Glutamatergic neuron (in vitro differentiated cells): ENCODE measurements at places on chromosomes 6 and 20. TPM values are rescaled to one million over a fixed set of nuclear protein-coding genes. Genes with fewer than 3 reads are reported as not detected.

GRCh38 chr20:24814556-24815195, 134.4 kb upstream of the CST7 start:
- H3K4me1 ChIP-seq, result no peaks in the 10 kb centered on the region
- peaks cover 6% of the 10 kb centered on the region for H3K36me3 ChIP-seq
- no peak overlapping the region for H3K27ac ChIP-seq

DNA sequence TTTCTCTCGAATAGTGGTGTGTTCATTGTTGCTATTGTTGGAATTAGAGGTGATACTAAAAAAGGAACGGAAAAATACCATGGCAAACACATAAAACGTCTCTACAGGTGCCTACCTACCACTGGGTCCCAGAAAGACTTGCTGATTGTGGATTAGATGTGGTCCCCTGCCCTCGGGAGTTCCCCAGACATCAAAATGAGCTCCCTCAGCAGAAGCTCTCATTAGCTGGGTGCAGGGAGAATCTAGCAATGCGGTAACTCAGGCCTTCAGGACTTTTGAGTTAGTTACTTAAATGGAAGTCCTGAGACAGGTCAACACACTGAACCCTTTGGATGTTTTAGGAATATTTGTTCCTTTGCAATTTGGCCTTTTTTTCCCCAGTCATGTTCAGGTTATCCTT, 6.1 kb downstream of the IRF4 start:
- no peak for DNase-seq
- peaks cover 7% of the 10 kb centered on the region for H3K36me3 ChIP-seq
- H3K27me3 ChIP-seq, result peaks cover 8% of the 10 kb centered on the region
- no peak overlapping the region for H3K4me3 ChIP-seq
- H3K4me1 ChIP-seq, result peaks cover 6% of the 10 kb centered on the region

DNA sequence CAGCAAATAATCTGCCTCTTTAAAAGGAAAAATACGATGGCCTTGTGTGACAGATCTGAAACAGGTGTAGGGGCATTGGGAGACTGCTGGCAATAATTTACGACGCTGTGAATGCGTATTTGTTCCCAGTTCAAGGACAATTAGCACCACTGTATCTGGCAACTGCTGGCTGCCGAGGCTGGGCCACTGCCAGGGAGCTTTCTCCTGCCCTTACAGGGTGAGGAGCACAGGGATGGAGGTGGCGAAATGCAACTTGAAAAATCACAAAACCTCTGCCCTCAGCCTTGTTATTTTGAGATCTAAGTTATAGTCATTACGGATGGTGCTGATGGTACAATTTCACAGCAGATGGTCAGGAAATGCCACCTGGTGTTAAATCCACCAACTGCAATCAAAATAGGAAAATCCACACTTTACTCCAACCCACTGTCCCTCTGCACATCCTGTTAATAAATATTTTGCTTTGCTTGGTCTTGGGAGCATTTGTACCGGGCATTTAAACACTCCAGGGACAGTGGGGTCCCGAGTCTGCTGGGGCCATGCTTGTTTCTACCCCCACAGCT, 6.4 kb downstream of the MYLK4 start:
- peak overlapping the region; percentile 14 for H3K4me3 ChIP-seq
- H3K27ac ChIP-seq, result no peak overlapping the region
- H3K27me3 ChIP-seq, result peaks cover 4% of the 10 kb centered on the region
- no peaks in the 10 kb centered on the region for H3K36me3 ChIP-seq
- peaks cover 10% of the 10 kb centered on the region for H3K4me1 ChIP-seq
- no peak for DNase-seq

GRCh38 chr20:61246269-61246668, 5.8 kb upstream of the CDH4 start:
- no peak overlapping the region for H3K4me3 ChIP-seq
- H3K36me3 ChIP-seq, result no peaks in the 10 kb centered on the region
- no peak overlapping the region for H3K27ac ChIP-seq
- H3K4me1 ChIP-seq, result peaks cover 2% of the 10 kb centered on the region

GRCh38 chr20:10651227-10651990, 22.4 kb downstream of the JAG1 start:
- no peak for DNase-seq
- H3K27ac ChIP-seq, result no peak overlapping the region
- peaks cover 26% of the 10 kb centered on the region for H3K4me1 ChIP-seq
- no peaks in the 10 kb centered on the region for H3K36me3 ChIP-seq
- peaks cover 2% of the 10 kb centered on the region for H3K27me3 ChIP-seq
- H3K4me3 ChIP-seq, result no peak overlapping the region

- H3K27ac ChIP-seq, result no peak overlapping the region
- peaks cover 5% of the 10 kb centered on the region for H3K36me3 ChIP-seq
- peaks cover 15% of the 10 kb centered on the region for H3K4me1 ChIP-seq
- H3K4me3 ChIP-seq, result no peak overlapping the region
These were observed 181.1 kb upstream of the SUPT3H start for GRCh38 chr6:45558858-45559257.

DNA sequence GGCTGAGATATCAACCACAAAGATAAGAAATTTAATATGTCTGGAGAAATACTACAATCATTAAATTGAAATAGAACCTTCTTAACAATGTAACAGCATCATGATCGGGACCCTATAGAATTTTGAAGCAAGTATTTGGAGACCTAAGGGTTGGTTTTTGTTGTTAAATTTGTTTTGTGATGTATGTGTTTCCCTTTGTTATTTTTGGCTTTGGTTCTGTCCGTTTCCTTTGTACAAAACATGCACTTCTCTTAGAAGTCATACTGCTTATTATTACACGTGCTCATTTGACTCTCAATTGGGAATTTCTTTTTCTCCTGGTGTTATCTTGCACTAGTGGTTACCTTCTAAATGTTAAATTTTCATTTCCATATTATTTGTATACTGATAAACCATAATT, 4.0 kb upstream of the PLN start:
- no peak overlapping the region for H3K4me3 ChIP-seq
- no peak overlapping the region for H3K27ac ChIP-seq
- no peak for DNase-seq
- H3K27me3 ChIP-seq, result no peaks in the 10 kb centered on the region

- peak overlapping the region; percentile 64 for H3K27ac ChIP-seq
- peaks cover 23% of the 10 kb centered on the region for H3K4me1 ChIP-seq
- H3K27me3 ChIP-seq, result no peaks in the 10 kb centered on the region
- no peaks in the 10 kb centered on the region for H3K36me3 ChIP-seq
These were observed 229.9 kb upstream of the GRIK2 start for GRCh38 chr6:101163611-101164010.

- DNase-seq, result no peak
- peaks cover 2% of the 10 kb centered on the region for H3K27me3 ChIP-seq
- H3K36me3 ChIP-seq, result no peaks in the 10 kb centered on the region
These were observed 12.4 kb downstream of the UBE2V1 start for GRCh38 chr20:50100552-50100951.

GRCh38 chr6:140485740-140486449, 1111.4 kb upstream of the CITED2 start:
- peaks cover 2% of the 10 kb centered on the region for H3K27me3 ChIP-seq
- H3K36me3 ChIP-seq, result no peaks in the 10 kb centered on the region
- H3K4me1 ChIP-seq, result no peaks in the 10 kb centered on the region
- no peak overlapping the region for H3K27ac ChIP-seq
- no peak for DNase-seq

DNA sequence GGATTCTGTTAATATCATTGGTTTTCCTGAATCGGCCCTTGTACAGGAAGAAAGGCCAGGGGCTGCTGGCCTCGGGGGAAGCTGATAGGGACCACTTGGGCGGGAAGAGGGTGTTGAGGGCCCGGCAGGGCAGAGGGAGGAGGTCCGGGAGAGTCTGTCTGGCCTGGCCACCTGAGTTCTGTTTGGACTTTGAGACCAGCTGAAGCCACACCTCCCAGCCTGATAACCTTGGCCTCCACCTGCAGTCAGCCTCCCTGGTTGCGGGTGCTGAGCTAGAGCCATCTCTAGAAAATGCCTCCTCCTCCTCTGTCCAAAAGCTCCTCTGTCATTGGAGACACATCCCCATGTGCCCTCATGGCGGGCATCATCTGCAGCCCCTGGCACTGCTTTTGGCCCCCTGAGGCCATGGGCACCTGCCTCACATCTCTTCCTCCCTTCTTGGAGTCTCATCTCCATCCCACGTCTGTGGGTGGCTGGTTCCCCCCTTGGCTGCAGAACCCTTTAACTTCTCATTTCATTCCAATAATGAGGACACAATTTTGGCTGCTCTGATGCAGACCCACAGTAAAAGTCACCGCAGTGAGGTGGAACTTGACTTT, 16.6 kb downstream of the APCDD1L start:
- H3K4me1 ChIP-seq, result no peaks in the 10 kb centered on the region
- H3K36me3 ChIP-seq, result peaks cover 11% of the 10 kb centered on the region
- no peak for DNase-seq
- H3K4me3 ChIP-seq, result no peak overlapping the region
- H3K27me3 ChIP-seq, result peaks cover 5% of the 10 kb centered on the region

- H3K4me3 ChIP-seq, result no peak overlapping the region
- peaks cover 5% of the 10 kb centered on the region for H3K27me3 ChIP-seq
- H3K36me3 ChIP-seq, result no peaks in the 10 kb centered on the region
- H3K4me1 ChIP-seq, result no peaks in the 10 kb centered on the region
These were observed 984 bp upstream of the ABT1 start for GRCh38 chr6:26595669-26596269.

DNA sequence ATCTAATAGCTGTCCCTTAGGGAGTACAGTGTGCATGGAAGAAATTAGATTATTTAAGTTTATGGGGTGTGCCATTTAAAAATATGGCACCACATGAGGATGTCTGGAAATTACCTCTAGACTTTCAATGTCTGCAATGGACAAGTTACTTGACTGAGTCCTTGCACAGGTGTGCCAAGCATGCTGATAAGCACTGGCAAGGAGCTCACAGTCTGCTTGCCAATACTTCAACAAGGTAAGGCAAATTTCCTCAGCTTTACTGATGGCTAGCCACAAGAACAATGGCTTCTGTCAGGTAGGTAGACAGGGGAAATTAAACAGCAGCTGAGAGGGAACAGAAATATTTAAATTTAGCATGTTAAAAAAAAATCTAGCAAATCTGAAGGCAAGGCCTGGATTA, 91.1 kb upstream of the TRAF3IP2 start:
- peaks cover 3% of the 10 kb centered on the region for H3K27me3 ChIP-seq
- H3K4me1 ChIP-seq, result peaks cover 25% of the 10 kb centered on the region
- no peak for DNase-seq
- H3K4me3 ChIP-seq, result no peak overlapping the region
- H3K36me3 ChIP-seq, result no peaks in the 10 kb centered on the region

- H3K36me3 ChIP-seq, result no peaks in the 10 kb centered on the region
- no peak overlapping the region for H3K27ac ChIP-seq
- H3K27me3 ChIP-seq, result no peaks in the 10 kb centered on the region
These were observed 67.9 kb downstream of the ZHX3 start for GRCh38 chr20:41249411-41250281.

DNA sequence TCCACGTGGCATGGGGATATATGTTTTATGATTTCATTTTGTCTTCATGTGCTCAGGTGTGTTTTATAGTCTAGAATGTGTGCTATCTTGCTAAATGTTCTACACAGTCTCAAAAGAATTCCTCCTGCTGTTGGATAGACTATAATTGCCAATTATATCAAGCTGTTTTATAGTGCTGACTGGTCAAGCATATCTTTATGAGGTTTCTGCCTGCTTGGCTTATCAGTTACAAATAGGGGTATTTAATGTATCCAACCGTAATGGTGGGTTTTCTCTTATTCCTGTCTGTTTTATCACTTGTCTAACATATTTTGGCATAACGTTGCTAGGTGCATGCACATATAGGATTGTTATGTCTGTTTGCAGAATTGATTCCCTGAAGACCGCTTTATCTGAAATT, 201.3 kb downstream of the EYS start:
- no peaks in the 10 kb centered on the region for H3K4me1 ChIP-seq
- DNase-seq, result no peak
- no peaks in the 10 kb centered on the region for H3K36me3 ChIP-seq
- H3K27me3 ChIP-seq, result no peaks in the 10 kb centered on the region

GRCh38 chr6:163554663-163555062, 140.1 kb downstream of the QKI start:
- peaks cover 7% of the 10 kb centered on the region for H3K4me1 ChIP-seq
- no peak overlapping the region for H3K4me3 ChIP-seq
- H3K27ac ChIP-seq, result peak overlapping the region; percentile 14

DNA sequence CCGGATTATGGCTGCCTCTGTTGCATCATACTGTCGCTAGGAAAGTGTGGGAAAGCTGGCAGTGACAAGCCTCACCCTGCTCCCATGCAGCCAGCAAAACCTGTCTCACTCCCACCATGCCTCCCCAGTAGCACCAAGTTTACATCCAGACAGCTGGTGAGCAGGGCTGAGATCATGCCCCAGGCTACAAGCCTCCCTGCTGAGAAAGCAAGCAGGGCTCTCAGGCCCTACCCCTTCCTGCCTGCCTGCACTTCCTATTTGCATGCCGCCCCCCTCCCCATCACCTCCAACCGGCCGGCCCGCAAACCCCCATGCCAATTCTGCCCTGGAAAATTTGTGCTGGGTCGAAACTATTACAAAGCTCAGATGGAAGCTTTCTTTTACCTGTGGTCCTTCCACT, 408.2 kb upstream of the FKBP1C start:
- H3K27ac ChIP-seq, result peak overlapping the region; percentile 18
- H3K27me3 ChIP-seq, result no peaks in the 10 kb centered on the region
- H3K4me3 ChIP-seq, result no peak overlapping the region
- peak; percentile 28 for DNase-seq
- H3K36me3 ChIP-seq, result no peaks in the 10 kb centered on the region

GRCh38 chr6:29759457-29759856, 36.2 kb downstream of the HLA-F start:
- DNase-seq, result no peak
- H3K4me3 ChIP-seq, result no peak overlapping the region
- no peaks in the 10 kb centered on the region for H3K36me3 ChIP-seq
- peaks cover 12% of the 10 kb centered on the region for H3K4me1 ChIP-seq
- H3K27ac ChIP-seq, result no peak overlapping the region

DNA sequence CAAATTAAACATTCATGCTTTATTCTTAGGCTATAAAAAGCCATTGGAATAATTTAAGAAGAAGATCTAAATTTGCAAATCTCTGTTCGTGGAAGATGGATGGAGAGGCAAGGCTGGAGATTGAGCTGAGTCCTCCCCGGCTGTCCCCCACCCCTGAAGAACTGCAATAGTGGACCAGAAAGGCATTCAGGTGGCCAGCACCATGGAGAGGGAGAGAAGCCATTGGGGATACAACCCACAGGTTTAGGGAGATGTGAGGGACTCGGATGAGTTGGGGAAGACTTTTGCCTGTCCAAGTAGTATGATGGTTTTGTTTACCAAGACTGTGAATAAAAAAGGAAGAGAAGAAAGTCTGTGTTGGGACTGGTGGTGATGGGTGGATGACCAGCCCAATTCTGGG, 120.8 kb downstream of the F13A1 start:
- no peak overlapping the region for H3K4me3 ChIP-seq
- DNase-seq, result no peak
- H3K27me3 ChIP-seq, result peaks cover 2% of the 10 kb centered on the region

- no peaks in the 10 kb centered on the region for H3K4me1 ChIP-seq
- H3K4me3 ChIP-seq, result no peak overlapping the region
- H3K36me3 ChIP-seq, result peaks cover 3% of the 10 kb centered on the region
- H3K27ac ChIP-seq, result no peak overlapping the region
- DNase-seq, result no peak
- peaks cover 4% of the 10 kb centered on the region for H3K27me3 ChIP-seq
These were observed 21.0 kb downstream of the PFDN4 start for GRCh38 chr20:54228841-54229240.

THBS2 gene
- total RNA-seq, result 3.1 TPM

SNAI1 gene
- 3.9 TPM for total RNA-seq

RAB5IF gene
- total RNA-seq, result 48.9 TPM

GNAS-AS1 gene
- total RNA-seq, result 11.7 TPM

MROH8 gene
- 2.6 TPM for total RNA-seq

CRYBG1 gene
- 0.15 TPM for total RNA-seq

BPIFA1 gene
- total RNA-seq, result not detected

BANF2 gene
- total RNA-seq, result not detected

ARHGAP40 gene
- total RNA-seq, result not detected

COL9A1 gene
- total RNA-seq, result 1.8 TPM

PNPLA1 gene
- total RNA-seq, result not detected

TPBG gene
- total RNA-seq, result 1.4 TPM

QKI gene
- total RNA-seq, result 50.5 TPM

LY6G6C gene
- total RNA-seq, result 1.8 TPM
